Activated T-helper 1 cell treated with anti-CD3 and anti-CD28 coated beads, Interleukin-2, amount 50 U/mL, for 16 hours (primary cell): ENCODE measurements at places on chromosomes 11 and 22.

DNA sequence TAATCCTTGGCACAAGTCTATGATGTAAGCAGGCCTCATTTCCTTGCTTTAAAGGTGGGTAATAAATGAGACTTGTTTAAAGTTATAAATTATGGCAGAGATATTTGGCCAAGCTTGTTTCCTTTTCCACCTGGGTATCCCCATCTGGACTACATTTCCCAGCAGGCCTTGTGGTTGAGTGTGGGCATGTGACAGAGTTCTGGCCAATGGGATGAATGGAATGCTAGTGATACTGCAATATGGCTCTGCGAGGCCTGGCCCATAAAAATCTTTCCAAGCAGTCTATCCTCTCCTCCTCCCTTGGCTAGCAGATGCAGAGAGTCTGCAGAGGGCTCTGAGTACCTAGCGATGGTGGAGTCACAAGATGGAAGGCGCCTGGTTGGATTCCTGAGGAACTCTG, 102.5 kb downstream of the TIMP3 start:
- DNase-seq: no peak

- no peak for DNase-seq
These were observed 187.4 kb downstream of the MYO18B start for GRCh38 chr22:25929321-25929878.

DNA sequence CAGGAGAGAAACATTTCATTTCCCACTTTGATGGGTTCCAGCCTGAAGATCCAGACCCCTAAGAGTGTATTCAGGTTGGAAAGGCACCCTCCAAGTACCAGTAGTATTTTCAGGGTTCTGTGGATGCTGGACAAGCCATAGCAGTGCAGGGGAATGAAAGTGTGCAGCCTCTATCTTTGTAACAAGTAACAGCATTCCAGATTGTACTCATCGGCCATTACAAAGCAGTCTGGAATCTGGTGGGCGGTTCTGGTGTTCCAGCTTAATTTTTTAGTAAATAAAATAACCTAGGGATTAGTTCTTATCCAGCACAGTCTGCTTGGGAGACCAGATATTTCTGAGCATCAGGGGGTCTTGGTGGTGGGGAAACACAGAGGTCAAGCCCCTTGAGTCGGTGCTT, 22.6 kb downstream of the APLNR start:
- no peak for DNase-seq

GRCh38 chr11:101803651-101804050, 111.2 kb upstream of the CEP126 start:
- no peak for DNase-seq

DNA sequence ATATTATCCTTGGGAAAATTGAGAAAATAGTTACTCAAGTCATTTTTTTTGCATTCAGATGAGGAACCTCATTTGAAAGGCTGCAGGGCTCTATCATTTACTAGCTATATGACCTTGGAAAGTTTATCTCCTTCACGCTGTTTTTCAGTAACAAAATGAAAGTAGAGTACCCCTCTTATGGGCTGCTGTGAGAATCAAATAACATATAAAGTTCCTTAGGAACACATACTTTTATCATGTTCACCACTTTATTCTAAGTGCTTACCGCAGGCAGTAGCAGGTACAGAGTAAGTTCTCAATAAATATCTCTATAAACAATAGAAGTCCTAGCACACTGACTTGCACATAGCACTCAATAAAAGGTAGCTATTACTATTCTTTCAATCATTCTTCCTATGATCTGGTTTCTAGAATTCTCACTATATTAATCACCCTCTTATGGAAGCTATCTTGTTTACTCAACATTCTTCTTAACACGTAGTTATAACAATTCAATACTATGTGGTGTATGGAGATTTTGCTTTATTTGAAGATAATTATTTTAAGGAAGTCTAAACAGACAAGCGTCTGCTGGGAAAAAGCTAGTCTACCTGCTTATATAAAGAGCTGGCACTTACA, 1.9 kb downstream of the C11orf71 start:
- no peak for DNase-seq

- no peak for DNase-seq
These were observed 5.0 kb downstream of the UQCR10 start for GRCh38 chr22:29772170-29772641.

- no peak for DNase-seq
These were observed 267.2 kb downstream of the BUD13 start for GRCh38 chr11:116505298-116506262.

- no peak for DNase-seq
These were observed 320.5 kb downstream of the MIAT start for GRCh38 chr22:26977741-26978376.

GRCh38 chr11:47848700-47849155, 578 bp upstream of the NUP160 start:
- no peak for DNase-seq

DNA sequence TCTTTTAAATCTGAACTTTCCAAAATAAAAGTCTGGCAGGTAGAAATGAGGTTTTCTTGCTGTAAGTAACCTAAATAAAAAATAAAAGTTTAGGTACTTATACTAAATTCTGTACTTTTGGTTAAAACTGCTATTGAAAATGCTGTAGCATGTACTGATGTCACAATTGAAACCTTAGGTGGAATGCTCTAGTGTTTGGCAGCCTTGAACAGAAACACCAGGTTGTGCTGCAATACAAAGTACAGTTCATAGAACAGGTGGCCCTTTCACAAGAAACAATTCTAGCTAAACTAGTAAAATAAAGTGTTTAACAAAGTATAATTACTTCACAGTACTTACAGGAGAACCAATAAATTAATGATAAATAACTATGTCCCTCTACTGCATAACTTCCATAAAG, 25.1 kb downstream of the NPAT start:
- no peak for DNase-seq

- no peak for DNase-seq
These were observed 34.2 kb upstream of the EHF start for GRCh38 chr11:34586488-34587281.

DNA sequence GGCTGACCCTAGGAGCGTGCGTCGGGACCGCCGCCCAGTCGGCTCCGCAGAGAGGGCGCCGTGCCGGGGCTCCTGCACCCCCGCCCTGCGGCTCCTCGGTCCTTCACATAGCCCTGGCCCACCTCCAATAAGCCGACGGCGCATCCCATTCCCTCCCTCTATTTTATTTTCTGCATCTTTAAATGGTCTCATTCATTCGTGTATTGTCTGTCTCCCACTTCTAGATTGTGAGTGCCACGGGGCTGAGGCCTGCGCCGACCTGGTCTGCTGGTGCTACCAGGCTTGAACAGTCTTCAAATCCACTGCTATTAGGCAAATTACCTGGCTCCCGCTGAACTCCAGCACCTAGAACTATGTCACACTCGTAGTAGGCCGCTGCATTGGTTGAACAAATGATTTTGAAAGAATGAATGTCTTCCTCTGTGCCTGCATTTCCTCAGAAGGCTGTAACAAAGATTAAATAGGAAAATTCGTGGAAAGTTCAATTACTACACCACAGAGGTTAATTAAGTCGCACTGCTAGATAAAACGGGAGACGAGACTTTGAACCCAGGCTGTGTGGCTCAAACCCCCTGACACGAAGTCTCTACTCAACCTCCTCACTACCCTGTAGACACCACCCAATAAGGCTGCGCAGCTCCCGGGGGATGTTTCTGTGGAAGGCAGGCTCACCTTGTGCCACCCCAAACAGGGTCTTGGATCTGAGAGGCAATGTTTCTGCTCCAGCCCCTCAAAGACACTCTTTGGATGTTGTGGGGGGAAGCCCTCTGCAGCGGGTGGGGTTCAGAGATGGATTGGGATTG, 1.2 kb upstream of the PPP1R14B start:
- no peak for DNase-seq

DNA sequence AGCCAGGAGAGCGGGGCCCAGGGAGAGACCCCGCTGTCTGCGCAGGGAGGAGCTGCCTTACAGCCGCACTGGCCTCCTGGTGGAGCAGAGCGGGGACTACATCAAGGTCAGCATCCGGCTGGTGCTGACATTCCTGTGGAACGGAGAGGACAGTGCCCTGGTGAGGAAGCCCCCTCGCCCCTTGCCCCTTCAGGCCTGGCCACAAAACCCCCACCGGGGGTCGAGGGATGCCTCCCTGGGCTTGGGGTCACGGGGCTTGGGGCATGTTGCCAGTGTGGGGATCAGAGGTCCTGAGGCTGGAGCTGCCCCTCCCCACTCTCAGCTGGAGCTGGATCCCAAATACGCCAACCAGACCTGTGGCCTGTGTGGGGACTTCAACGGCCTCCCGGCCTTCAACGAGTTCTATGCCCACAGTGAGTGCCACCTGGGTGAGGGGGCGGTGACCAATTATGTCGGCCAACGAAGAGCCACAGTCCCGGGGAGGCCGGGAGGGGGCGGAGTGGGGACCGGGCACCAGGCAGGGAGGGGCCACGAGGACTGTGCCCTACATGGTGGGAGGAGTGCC, 4.2 kb downstream of the MUC5B start:
- no peak for DNase-seq

DNA sequence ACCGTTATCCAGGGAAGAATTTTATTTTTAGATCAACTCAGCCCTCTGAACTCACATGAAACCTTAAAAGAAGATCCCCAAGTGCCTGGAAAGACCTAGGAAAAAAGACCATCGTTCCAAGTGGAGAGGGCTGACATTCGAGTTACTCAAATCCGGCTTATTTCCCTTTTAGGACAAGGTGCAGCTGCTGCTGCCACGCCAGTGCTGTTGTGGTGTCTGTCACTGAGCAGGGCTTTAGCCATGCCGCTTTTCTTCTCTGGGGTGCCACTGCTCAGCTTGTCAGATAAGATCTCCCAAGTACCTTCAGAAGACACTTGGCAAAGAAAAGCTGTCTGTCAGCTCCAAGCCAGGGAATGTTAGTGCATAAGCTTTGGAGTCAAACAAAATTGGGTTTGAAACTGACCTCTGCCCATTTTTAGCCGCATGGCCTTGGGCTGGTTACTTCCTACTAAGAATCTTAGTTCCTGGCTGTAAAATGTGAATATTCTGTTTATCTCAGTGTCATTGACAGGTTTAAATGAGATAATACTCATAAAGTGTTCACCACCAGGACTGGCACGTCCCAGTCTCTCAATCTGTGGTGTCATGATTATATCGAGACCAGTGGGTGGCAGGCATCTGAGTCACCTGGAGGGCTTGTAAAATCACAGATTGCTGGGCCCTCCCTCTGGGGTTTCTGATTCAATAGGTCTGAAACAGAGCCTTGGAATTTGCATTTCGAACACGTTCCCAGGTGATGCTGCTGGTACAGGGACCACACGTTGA, 117.5 kb downstream of the PKNOX2 start:
- no peak for DNase-seq

- no peak for DNase-seq
These were observed 736.7 kb upstream of the ANO5 start for GRCh38 chr11:21456186-21456585.

GRCh38 chr11:64067230-64067993, 31.7 kb downstream of the FLRT1 start:
- DNase-seq: no peak

- no peak for DNase-seq
These were observed 21.6 kb downstream of the LRRC55 start for GRCh38 chr11:57203359-57203758.

DNA sequence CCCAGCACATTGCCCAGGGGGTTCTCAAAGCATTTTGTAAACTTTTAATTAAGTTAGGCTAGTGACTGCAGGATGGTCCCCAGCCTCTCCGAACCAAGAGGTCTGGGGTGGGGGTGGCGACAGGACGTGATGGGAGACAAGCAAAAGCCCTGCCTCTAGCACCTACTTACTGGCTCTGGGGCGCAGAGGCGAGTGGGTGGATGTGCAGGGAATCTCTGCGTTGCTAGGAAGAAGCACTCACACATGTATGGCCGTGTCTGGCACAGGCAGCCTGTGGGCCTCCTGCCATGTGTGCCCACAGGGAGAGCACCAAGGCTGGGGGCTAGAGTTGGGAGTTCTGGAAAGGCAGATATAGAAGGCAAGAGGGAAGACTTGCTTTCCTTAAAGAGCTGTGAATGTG, 6.3 kb downstream of the OPCML start:
- no peak for DNase-seq
